NCI-H510A (cell line): ENCODE measurements at places on chromosomes 2 and 18.

DNA sequence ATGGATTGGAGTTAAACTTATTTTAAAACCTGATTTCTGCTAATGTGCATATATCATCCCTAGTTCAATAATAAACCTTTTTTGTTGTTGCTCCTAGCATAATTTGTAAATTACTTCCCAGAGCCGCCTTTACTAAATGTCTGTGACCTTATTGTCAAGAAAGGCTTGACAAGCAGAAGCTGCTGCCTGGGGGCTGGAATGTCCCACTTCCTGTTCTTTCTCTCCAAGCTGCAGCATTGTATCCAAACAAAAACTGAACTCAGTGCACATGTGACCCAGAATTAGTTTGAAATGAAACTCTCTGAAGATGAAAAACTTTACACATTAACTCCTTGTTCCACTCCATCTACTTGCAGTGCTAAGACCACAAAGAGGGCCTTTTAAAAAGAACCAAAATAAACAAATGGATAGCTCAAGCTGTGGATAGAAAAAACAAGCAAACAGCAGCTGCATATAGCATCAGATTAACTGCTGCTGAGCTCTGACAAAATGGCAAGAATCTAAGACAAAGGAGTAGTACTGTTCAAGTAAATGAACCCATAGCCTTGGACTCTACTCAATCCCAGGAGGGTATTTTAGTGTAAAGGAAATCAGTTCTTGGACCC is 99.8 kb upstream of the NEUROD1 start:
- DNase-seq: no peak

- no peak for DNase-seq
These were observed 2.9 kb downstream of the RND3 start for GRCh38 chr2:150484461-150485021.

DNA sequence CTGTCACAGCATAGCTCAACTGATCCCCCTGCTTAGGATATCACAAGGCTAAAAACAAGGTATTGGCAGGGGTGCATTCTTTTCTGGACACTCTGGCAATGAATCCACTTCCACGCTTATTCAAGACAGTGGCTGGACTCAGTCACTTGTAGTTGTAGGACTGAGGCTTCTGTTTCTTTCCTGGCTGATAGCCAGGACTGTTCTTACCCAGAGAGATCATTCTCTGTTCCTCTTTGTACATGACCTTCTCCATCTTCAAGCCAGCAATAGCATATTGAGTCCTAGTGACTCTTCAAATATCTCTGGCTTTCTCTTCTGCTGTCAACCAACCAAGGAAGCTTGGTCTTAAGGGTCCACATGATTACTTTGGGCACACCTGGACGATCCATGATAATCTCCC is 241.3 kb downstream of the RBM43 start:
- no peak for DNase-seq

- DNase-seq: no peak
These were observed 120.5 kb upstream of the MC4R start for GRCh38 chr18:60493066-60493465.

GRCh38 chr2:71282493-71282892 is 49.1 kb upstream of the ZNF638 start:
- no peak for DNase-seq

DNA sequence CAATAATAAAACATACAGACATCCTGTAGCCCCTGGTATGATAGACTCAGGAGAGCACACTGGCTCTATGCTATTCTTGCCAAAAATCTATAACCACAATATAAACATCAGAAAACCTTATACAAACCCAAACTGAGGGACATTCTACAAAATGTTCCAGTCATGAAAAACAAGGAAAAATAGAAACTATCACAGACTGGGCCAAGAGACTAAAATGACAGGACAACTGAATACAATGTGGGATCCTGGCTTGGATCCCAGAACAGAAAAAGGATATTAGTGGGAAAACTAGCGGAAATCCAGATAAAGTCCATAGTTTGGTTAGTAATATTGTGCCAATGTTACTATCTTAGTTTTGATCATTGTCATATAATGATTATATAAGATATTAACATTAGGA is 29.6 kb upstream of the EPAS1 start:
- no peak for DNase-seq

- DNase-seq: no peak
These were observed 10.0 kb downstream of the XRCC5 start for GRCh38 chr2:216119146-216119545.

DNA sequence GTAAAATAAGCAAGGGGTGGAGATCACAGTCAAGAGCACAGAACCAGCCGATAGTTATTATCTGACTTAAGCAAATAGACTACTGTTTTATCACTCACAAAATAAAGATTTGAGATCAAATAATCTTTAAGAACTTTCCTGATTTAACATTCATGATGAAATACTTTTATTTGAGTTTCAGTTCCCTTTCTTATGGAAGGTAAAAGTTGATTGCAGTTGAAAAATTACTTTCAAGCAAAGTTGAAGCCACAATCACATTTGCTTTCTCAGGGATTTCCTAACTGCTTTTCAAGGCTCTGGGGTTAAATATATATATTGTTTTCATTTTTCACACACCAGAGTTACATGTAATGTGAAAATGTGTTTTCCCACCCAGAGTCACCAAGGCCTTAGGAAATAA is 599.5 kb downstream of the KCNJ3 start:
- DNase-seq: no peak

DNA sequence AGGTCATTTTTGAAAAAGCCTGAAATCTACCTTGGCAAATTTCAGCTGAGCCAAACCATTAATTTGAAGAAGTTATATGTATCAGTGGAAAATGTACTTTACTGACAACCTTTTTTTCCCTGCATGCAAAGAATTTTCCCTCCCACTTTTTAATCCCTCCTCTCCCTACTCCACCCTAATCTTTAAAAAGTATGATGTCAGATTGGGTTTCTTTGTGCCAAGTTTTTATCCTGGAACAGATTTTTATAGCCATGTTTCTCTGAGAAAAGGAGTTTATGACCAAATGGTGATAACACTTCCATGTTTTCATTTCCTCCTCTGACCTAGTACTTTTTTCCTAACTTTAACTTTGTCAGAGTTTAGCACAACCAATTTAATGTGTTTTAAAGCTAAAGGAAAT is 250.3 kb upstream of the FOSL2 start:
- no peak for DNase-seq

GRCh38 chr2:105787376-105788318 is 42.9 kb downstream of the NCK2 start:
- no peak for DNase-seq

- peak; percentile 74 for DNase-seq
These were observed 650.5 kb downstream of the GALR1 start for GRCh38 chr18:77899972-77900754.

DNA sequence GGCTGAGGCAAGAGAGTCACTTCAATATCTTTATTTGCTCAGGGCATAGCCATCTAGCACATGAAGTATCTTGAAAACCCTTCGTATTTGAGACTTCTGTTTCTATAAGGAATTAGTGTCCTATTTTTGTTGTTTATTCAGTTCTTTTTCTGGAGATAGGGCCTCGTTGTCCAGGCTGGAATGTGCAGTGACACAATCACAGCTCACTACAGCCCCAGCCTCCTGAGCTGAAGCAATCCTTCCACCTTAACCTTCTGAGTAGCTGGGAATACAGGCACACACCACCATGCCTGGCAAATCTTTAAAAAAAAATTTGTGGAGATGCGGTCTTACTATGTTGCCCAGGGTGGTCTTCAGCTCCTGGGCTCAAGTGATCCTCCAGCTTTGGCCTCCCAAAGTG is 50.6 kb downstream of the PSMD14 start:
- DNase-seq: no peak

- no peak for DNase-seq
These were observed 12.2 kb upstream of the GNAL start for GRCh38 chr18:11676867-11677266.

GRCh38 chr18:79596446-79597175 is 83.0 kb upstream of the CTDP1 start:
- no peak for DNase-seq

DNA sequence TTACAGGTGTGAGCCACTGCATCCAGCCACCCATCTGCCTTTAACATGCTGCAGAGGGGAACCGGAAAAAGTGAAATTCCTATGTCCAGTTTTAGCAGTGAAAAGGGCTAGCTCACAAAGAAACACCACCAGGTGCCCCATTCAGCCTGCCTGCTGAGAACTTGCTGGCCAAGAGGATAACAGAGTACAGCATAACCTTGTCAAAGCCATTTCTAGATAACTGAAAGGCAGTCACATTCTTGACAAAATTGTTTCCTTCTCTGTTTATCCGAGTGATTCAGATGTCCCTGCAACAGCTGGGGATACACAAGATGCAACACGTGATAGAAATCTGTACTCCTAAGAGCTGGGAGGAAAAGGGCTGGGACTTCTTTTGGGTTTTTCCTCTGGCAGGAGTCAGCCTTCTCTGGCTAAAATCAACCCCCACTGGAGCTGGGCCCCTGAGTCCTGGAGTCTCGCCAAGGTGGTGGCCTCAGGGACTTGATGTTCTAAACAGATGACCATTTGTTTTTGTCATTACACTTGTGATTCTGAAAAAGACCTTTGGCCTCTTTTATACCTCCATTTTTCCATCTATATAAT is 505.4 kb downstream of the BCL11A start:
- no peak for DNase-seq

GRCh38 chr2:240798327-240798905 is 21.6 kb downstream of the KIF1A start:
- DNase-seq: no peak

DNA sequence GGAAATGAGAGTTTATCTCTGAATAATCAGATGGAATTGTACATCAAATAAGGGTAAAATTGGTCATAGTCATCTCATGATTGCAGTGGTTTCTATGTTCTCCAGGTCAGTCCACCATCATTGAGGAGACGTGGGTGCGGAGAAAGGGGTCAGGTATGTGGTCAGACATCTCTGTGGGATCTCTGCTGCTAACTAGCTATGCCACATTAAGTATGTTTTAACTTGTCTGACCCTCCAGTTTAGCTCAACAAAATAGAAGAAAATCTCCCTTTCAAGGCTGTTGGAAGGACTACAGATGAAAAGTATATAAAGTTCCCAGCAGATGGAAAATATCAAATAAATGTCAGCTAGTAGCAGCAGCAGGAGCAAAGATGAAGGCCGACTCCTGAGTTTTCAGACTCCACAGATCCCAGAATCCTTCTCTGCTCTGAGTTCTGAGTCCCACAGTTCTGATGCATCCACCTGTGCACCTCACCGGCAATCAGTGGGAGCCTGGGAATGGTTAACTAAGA is 106.6 kb upstream of the CYP1B1 start:
- no peak for DNase-seq

GRCh38 chr2:167355821-167356220 is 467.5 kb downstream of the XIRP2 start:
- no peak for DNase-seq

DNA sequence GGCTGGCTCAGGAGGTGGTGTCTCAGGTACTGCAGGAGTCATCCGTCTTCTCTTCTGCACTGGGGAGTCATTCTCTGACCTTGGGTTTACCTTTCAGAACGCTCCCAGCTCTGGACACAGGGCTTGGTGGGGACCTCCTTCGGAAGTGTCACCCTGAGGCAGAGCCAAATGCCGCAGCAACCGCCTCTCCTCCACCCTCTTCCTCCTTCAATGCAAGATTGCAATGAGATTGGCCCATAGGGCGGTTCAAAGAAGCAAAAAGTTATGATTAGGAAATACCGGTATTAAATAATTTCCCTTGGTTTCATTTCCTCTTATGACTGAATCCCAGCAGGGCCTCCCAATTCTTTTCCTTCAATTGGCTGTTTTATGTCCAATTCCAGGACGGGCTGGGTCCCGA is 178.8 kb downstream of the ACKR3 start:
- DNase-seq: no peak

GRCh38 chr2:216714376-216714775 is 19.0 kb upstream of the IGFBP5 start:
- DNase-seq: no peak

- no peak for DNase-seq
These were observed 32.8 kb upstream of the PXDN start for GRCh38 chr2:1777156-1777555.

DNA sequence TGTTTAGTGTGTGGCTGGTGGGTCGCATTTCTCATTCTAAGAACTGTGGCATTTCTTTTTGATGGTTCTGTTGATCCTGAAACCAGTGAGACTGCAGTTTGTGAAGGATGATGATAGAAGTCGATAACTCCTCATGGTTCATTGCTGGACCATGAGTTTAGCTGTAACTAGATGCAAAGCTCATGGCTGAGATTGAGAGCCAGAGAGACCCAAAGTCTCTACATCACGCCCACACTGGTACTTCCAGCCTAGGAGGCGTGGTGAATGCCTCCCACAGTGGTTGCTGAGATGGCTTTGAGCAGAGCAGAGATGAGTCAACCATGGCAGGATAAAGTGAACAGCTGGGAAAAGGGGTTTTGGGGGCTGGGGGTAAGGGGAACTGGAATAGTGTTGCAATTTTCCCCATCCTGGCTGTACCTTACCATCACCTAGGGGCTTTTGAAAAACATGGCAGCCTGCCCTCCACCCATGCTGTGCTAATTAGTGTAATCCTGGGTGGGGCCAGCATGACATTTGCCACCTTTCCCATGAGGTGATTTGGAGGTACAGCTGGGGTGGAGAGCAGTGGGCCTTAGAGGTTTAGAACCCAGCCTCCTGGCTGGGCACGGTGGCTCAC is 24.1 kb downstream of the INPP4A start:
- DNase-seq: no peak

DNA sequence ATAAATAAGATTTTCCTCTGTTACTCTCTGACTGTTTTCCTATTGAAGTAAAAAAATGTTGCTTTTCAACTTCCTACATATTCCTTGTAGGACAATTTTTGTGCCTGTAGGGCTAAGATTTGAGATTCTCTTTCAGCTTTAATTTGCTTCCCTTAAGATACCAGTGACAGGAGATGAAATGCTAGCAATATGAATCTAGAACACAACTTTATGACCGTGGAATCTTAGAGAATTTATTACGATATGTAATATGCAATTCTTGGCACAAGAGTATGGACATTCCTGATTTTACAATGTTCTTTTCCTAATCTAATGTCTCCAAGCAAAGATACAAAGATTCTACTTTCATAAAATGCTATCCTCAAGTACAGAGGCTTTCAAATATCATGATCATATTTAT is 180.9 kb downstream of the KCNE4 start:
- no peak for DNase-seq

- no peak for DNase-seq
These were observed 84.3 kb downstream of the NEB start for GRCh38 chr2:151649966-151650365.

GRCh38 chr18:45398448-45398847 is 216.8 kb upstream of the SLC14A2 start:
- no peak for DNase-seq

DNA sequence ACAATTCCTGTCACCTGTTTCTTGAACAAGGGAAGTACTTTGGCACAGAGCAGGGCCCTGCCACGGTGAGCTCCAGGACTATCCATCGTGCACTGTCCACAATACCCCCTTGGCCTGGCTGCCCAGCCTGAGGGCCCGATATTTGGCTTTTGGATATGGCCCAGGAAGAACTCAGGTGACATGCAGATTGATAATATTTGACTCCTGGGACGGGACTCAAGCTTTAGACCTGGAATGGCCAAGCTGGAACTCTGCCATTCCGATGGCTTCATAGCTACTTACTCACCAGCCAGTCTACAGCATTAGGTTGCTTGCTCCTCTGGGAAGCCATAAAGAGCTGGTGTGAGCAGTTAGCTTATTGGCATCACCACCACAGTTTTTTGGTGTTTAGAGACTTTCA is 26.6 kb downstream of the EML6 start:
- DNase-seq: no peak
